Right lobe of liver (tissue), 6 donors: ENCODE measurements at places on chromosomes 1 and 21. TPM values are rescaled to one million over a fixed set of nuclear protein-coding genes. Genes with fewer than 3 reads are reported as not detected.

SMCP gene
- not detected for total RNA-seq

SLC44A3 gene
- 7.6 TPM for total RNA-seq

PRKCZ gene
- 10.3 TPM for total RNA-seq

TTF2 gene
- total RNA-seq, result 2.3 TPM

CNR2 gene
- total RNA-seq, result 0.05 TPM

ITSN1 gene
- 30.9 TPM for total RNA-seq

C1QB gene
- total RNA-seq, result 163 TPM

AADACL4 gene
- total RNA-seq, result not detected

RGS1 gene
- total RNA-seq, result 7.0 TPM

GRCh38 chr21:35663856-35664606 lies 396.3 kb downstream of the SETD4 start:
- no peaks in the 10 kb centered on the region for H3K4me1 ChIP-seq
- no peak for DNase-seq
- no peaks in the 10 kb centered on the region for H3K36me3 ChIP-seq
- H3K4me3 ChIP-seq, result no peak overlapping the region
- H3K27ac ChIP-seq, result no peak overlapping the region

- no peaks in the 10 kb centered on the region for H3K36me3 ChIP-seq
- peak overlapping the region; percentile 56 for H3K4me3 ChIP-seq
- H3K27me3 ChIP-seq, result no peaks in the 10 kb centered on the region
These were observed 21.1 kb downstream of the KIF17 start for GRCh38 chr1:20696397-20697333.

DNA sequence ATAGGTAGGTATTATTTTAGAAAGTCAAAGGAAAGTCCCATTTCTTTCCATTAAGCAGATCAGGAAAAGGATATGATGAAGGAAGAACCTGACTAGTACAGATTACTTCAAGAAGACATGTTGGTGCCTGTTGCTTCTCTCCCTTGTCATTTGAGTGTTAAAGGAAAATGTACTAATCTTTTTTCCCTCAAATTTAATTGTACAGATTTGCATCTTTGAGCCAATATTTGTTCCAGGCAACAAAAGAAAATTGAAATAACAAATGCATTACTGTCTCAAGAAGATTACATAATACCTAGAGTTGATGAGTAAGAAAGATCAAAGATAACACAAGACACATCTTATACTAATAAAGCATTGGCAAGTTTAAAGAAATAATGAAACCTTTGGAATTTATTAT lies 566.9 kb upstream of the ZP4 start:
- no peak overlapping the region for H3K4me3 ChIP-seq
- no peaks in the 10 kb centered on the region for H3K36me3 ChIP-seq
- H3K4me1 ChIP-seq, result no peaks in the 10 kb centered on the region
- no peaks in the 10 kb centered on the region for H3K27me3 ChIP-seq
- no peak for DNase-seq
- H3K27ac ChIP-seq, result no peak overlapping the region

DNA sequence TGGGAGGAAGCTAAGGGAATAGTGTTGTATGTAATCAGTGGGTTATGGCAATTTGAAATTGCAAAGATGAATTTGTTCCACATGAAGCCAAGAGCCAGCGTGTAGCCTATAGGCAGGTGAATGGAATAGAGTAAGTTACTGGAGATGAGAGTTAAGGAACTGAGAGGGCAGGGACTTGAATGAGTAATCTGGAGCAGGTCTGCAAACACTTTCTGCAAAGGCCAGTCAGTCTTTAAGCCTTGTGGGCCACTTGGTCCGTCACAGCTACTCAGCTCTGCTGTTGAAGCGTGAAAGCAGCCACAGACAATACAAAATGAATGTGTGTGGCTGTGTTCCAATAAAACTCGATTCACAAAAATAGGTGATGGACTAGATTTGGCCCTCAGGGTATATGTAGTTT lies 29.2 kb downstream of the SZT2 start:
- no peak overlapping the region for H3K27ac ChIP-seq
- H3K27me3 ChIP-seq, result no peaks in the 10 kb centered on the region
- DNase-seq, result no peak
- H3K36me3 ChIP-seq, result no peaks in the 10 kb centered on the region
- no peak overlapping the region for H3K4me3 ChIP-seq
- no peaks in the 10 kb centered on the region for H3K4me1 ChIP-seq

DNA sequence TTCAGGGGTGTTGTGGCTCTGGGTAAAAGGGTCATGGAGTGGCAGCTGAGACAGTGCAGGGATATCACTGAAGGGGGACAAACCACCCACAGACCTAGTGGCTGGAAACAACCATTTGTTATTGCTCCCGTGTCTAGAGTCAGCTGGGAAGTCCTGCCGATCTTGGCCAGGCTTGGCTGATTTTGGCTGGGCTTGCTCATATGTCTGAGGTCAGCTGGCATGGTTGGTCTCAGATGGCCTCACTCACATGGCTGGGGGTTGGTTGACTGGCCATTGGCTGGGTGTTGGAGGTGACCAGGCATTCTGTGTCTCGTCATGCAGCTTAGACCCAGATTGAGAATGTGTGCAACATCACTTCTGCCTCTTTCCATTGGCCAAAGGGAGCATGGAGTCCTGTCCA lies 203.8 kb upstream of the POU3F1 start:
- H3K27ac ChIP-seq, result no peak overlapping the region
- H3K4me1 ChIP-seq, result peaks cover 8% of the 10 kb centered on the region
- DNase-seq, result no peak

GRCh38 chr1:1090424-1091343 lies 16.6 kb upstream of the RNF223 start:
- no peak overlapping the region for H3K27ac ChIP-seq
- H3K4me3 ChIP-seq, result no peak overlapping the region
- H3K36me3 ChIP-seq, result no peaks in the 10 kb centered on the region
- no peaks in the 10 kb centered on the region for H3K4me1 ChIP-seq

GRCh38 chr1:173454966-173455524 lies 22.1 kb upstream of the PRDX6 start:
- no peak overlapping the region for H3K4me3 ChIP-seq
- no peaks in the 10 kb centered on the region for H3K36me3 ChIP-seq
- no peak overlapping the region for H3K27ac ChIP-seq

GRCh38 chr21:41545500-41546359 lies 37.8 kb upstream of the TMPRSS2 start:
- H3K36me3 ChIP-seq, result no peaks in the 10 kb centered on the region
- no peak overlapping the region for H3K4me3 ChIP-seq
- DNase-seq, result no peak
- no peaks in the 10 kb centered on the region for H3K4me1 ChIP-seq
- no peak overlapping the region for H3K27ac ChIP-seq

- H3K27ac ChIP-seq, result no peak overlapping the region
- no peak overlapping the region for H3K4me3 ChIP-seq
- H3K4me1 ChIP-seq, result no peaks in the 10 kb centered on the region
- no peak for DNase-seq
- no peaks in the 10 kb centered on the region for H3K27me3 ChIP-seq
These were observed 1471.7 kb upstream of the B3GALT2 start for GRCh38 chr1:194658090-194658439.

DNA sequence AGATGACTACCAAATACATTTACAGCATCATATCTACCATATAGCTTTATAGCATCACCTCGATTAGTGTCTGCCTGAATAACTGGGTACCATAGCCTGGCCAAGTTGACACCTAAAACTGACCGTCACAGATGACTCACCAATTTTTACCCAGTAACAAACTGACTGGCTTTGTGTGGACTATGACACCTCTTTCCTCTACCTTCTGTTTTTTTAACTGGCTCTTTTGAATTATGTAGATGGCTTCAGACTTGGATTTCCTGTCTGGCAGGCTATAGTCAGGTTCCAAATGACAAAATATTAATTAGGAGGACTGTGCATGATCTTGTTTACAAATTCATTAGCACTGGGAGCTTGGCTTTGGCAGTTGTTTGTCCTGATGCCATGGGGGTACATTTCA lies 360.3 kb downstream of the TGFB2 start:
- H3K4me1 ChIP-seq, result no peaks in the 10 kb centered on the region
- H3K27me3 ChIP-seq, result no peaks in the 10 kb centered on the region
- H3K36me3 ChIP-seq, result no peaks in the 10 kb centered on the region

DNA sequence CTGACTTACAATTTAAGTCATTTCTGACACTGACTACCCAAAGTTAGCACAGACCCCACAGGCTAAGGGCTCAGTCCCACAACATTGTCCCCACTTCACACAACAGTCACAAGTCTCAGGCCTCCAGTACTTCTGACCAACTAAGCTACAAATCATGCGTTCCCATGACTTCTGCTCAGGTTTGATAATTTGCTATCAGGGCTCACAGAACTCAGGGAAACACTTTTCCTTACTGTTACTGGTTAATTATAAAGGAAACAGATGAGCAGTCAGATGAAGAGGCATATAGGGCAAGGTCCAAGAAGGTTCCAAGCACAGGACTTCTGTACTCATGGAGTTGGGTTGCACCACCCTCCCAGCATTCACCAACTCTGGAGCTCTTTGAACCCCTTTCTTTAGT lies 151.2 kb upstream of the TNR start:
- DNase-seq, result no peak
- H3K36me3 ChIP-seq, result no peaks in the 10 kb centered on the region
- H3K4me1 ChIP-seq, result no peaks in the 10 kb centered on the region

DNA sequence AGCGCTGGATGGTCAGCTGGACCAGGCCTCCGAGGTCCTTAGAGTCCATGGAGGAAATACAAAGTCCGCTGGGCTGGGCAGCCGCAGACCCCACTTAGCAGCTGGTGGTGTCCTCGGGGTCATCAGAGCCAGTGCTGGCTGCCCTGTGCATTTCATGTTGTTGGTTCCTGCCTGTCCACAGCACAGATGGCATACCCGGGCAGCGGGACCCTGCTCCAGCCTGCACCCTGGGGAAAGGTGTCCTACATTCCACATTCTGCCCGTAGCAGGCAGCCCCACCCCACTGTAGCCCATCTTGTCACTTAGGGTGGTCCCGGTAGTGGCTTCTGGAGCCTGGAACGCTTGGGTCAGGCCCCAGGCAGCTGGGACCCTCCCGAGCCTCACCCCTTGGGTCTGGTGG lies 19.8 kb downstream of the PRKCZ start:
- H3K4me1 ChIP-seq, result no peaks in the 10 kb centered on the region
- no peak overlapping the region for H3K4me3 ChIP-seq
- H3K27me3 ChIP-seq, result no peaks in the 10 kb centered on the region

GRCh38 chr1:5688081-5689077 lies 303.8 kb downstream of the NPHP4 start:
- DNase-seq, result no peak
- no peak overlapping the region for H3K27ac ChIP-seq
- H3K27me3 ChIP-seq, result no peaks in the 10 kb centered on the region
- no peak overlapping the region for H3K4me3 ChIP-seq
- no peaks in the 10 kb centered on the region for H3K4me1 ChIP-seq

DNA sequence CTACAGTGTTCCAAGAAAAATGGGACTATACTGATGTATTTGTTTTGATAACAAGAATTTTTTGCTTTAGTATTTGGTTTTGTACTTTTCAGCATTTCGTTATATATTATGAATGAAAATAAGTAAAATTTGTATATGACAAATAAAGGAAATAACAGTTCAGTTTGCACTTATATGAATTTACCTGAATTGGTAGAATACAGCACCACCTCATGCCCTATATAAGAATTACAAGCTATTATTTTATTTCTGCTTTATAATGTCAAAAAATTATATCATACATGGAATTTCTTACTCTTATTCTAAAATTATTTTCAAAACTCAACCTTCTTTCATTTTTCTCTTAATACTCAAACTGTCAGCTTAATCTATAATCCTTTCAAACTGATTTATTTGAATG lies 14.6 kb downstream of the EFCAB7 start:
- no peaks in the 10 kb centered on the region for H3K4me1 ChIP-seq
- H3K4me3 ChIP-seq, result no peak overlapping the region
- no peak for DNase-seq

GRCh38 chr1:88998716-88999115 lies 6.3 kb upstream of the KYAT3 start:
- no peak overlapping the region for H3K4me3 ChIP-seq
- no peaks in the 10 kb centered on the region for H3K27me3 ChIP-seq
- no peak for DNase-seq
- H3K36me3 ChIP-seq, result no peaks in the 10 kb centered on the region
- H3K27ac ChIP-seq, result no peak overlapping the region

GRCh38 chr1:234313171-234313570 lies 60.1 kb upstream of the COA6 start:
- H3K27me3 ChIP-seq, result no peaks in the 10 kb centered on the region
- DNase-seq, result no peak
- no peak overlapping the region for H3K27ac ChIP-seq
- peaks cover 4% of the 10 kb centered on the region for H3K4me1 ChIP-seq
- H3K4me3 ChIP-seq, result no peak overlapping the region

DNA sequence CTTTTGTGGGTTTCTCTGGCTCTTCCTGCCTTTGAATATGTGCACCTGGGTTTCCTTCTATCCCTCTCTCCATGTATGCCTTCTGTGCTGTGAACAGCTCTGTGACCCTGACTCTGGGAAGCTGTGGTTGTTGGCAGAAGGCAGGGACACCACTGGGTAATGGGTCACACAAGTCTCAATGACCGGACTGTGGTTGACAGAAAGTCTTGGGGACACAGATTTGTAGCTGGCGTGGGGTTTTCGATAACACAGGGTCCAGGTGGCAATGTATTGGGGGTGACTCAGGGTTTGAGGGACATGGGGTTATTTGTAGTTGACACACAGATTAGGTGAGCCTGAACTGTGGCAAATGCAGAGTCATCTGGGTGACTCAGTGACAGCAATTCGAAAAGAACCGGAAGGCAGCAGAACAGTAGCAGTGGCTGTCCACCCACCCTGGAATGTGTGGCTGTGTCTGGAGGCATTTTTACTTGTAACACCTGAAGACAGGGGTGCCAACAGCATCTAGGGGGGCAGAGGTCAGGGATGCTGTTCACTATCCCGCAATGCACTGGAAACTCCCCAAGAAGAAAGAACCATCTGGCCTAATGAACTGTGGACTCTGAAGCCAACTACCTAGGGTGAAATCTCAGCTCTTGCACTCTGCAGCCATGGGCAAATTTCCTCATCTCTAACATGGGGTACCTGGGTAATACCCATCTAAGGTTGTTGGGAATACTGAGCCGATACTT lies 13.0 kb upstream of the SLC6A9 start:
- no peaks in the 10 kb centered on the region for H3K4me1 ChIP-seq
- H3K27ac ChIP-seq, result no peak overlapping the region
- H3K27me3 ChIP-seq, result no peaks in the 10 kb centered on the region

DNA sequence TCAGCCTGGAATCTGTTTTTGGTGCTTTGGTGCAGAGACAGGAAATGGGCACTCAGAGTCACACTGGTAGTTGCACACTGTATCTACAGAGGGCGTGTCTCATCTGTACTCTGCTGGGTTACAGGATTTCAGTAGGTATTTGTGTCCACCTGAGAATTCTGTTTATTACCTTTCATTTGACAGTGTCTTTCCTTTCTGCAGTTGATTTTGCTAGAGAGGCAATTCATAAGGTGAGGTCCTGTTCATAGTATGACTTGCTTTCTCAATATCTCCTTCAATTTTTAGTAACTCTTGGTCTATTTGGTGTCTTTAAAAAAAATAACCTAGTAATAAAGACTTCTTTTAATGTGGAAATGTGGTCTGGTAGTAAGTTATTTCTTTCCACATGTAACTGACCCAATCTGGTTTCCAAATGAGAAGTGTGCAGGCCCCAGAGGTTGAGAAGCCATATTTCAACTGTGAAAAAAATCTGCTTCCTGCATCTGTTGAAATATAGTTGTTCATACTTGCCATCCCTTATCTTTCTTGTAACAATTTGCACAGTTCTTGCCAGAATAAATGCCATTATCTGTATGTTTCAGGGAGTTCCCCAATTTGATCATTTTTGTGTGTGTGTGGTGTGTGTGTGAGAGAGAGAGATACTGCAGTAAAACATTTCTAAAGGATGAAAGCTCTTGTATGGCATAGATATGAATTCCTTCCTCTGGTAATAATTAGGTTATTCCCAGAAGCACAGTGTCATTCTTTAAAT lies 78.4 kb upstream of the DNAJC6 start:
- H3K4me1 ChIP-seq, result no peaks in the 10 kb centered on the region
- H3K27ac ChIP-seq, result no peak overlapping the region
- H3K27me3 ChIP-seq, result no peaks in the 10 kb centered on the region
